ENCODE measurements at places on chromosomes 7 and 10. TPM values are rescaled to one million over a fixed set of nuclear protein-coding genes. Genes with fewer than 3 reads are reported as not detected.

DNA sequence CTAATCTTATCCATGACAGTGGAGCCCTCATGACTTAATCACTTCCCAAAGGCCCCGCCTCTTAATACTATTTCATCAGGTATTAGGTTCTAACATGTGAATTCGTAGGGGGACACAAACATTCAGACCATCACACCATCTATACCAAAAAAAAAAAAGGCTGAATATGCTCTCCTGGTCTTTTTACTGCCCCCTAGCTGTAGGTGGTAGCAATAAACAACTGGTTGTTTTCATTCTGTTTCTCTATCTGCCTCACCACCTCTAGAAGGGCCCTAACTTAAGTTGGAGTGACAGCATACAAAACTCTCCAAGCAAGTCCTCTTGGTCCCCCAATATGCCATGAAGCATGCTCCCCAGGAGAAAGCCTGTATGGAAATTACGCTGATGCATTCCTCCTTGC is 94.1 kb downstream of the GRM8 start:
- no peak for DNase-seq

IKZF1 gene
- 288 TPM for polyA plus RNA-seq

DNA sequence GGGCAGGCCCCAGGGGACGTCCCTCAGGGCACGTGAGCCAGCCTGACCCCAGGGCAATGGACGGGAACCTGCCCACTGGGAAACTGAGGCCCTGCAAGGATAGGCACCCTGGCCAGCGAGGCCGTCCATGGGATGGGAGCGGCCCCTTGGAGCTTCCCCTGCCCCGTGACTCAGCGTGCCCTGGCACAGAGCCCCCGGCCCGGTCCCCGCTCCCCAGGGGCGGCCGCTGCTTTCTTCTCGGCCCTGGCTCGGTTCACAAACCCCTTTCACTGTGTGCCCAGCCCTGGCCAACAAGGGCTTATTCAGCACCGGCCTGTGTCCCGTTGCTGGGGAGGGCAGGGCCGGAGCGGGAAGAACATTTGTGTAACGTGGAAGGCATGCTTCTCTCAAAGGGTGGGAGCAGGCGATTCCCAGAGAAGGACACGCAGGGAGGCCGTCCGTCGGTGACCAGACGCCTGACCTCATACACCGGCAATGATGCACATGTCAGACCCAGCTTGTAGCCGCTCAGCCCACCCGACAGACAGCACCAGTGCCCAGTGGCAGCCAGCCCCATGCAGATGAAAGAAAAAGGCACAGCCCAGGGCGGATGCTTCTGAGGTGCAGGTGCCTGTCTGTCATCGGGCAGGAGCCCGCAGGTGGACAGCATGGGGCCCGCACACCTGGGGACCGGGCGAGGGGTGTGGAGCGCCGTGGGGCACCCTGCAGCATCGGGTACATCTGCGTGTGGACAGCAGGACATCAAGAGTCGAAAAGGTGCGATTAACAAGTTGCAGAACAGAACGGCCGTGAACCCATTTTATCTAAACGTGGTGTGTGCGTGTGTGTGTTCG is 94.5 kb downstream of the PDGFA start:
- DNase-seq: no peak

DNA sequence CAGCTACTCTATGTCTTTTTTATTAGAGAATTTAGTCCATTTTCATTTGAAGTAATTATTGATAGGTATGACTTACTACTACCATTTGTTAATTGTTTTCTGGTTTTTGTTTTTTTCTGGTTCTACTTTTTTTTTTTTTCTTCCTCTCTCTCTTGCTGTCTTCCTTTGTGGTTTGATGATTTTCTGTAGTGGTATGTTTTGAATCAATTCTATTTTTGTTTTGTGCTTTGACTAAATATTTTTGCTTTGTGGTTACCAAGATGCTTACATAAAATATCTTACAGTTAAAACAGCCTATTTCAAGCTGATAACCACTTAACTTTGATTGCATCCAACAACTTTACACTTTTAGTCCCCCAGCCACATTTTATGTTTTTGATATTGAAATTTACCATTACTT is 3.3 kb upstream of the OR2F2 start:
- no peak for DNase-seq

DNA sequence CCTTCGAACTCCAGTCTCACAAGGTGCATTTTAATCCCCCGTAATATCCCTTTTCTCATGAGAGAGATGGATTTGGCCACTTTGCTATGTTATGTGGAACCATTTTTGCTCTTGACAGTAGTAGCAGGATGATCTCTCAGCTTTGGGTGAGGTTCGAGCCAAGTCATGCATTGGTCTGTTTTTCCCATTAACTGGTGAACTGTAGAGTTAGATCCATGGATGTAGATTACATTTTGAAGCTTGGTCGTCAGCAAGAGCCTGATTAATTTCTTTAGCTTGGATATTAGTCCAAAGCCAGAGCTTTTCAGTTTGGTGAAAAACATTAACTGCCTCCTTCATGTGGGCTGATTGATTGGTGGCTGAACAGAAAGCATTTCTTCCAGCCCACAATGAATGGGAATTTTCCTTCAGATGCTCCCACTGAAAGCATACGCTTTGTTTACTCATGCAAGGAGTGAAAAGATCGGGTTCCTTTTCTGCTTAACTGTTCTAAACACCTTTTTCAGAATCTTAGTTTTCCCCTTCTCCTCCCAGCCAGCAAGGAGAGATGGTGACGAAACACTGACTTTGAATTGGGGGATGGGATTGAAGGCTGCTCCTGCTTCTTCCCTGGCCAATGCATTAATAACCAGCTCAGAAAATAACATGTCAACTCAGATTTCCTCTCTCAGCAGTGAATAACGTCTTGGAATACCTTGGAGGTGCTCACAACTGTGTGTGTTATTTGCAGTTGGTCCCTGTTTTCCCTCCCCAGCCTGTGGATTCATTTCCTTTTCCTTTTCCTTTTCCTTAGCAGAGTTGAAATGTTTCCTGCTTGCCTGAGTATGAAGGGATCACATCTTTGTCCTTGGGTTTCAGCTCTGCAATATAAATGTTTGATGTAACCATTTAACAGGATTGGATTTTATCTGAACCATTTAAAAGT is 351.8 kb upstream of the FZD8 start:
- DNase-seq: no peak

EN2 gene
- polyA plus RNA-seq: not detected

- DNase-seq: peak; percentile 96
These were observed 679 bp downstream of the MCM7 start for GRCh38 chr7:100100420-100101015.

DNA sequence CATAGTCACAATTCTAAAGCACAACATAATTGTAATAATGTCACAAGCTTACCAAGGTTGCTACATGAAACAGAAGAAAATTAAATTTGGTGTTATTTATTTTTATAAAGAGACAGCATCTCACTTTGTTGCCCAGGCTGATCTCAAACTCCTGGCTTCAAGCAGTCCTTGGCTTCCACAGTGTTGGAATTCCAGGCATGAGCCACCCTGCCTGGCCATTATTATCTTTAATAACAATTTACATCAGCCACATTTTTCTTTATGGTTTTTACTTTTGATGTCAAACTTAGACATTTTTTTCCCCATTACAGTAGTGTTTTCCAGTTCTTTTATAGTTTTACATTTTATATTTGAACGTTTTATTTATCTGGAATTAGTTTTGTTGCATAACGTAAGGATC is 46.7 kb downstream of the BMPR1A start:
- DNase-seq: no peak

GRCh38 chr10:116665541-116666125 is 44.9 kb downstream of the PNLIPRP2 start:
- DNase-seq: no peak

AKR1B15 gene
- polyA plus RNA-seq: not detected

HOXA7 gene
- not detected for polyA plus RNA-seq

Measured in CD4-positive, alpha-beta memory T cell (primary cell).